BJ (cell line): ENCODE measurements at places on chromosomes 1 and 21.

GRCh38 chr1:4825800-4826450 lies 171.5 kb downstream of the AJAP1 start:
- DNase-seq, result no peak

GRCh38 chr1:158068918-158069317 lies 75.5 kb downstream of the KIRREL1 start:
- no peak for DNase-seq

DNA sequence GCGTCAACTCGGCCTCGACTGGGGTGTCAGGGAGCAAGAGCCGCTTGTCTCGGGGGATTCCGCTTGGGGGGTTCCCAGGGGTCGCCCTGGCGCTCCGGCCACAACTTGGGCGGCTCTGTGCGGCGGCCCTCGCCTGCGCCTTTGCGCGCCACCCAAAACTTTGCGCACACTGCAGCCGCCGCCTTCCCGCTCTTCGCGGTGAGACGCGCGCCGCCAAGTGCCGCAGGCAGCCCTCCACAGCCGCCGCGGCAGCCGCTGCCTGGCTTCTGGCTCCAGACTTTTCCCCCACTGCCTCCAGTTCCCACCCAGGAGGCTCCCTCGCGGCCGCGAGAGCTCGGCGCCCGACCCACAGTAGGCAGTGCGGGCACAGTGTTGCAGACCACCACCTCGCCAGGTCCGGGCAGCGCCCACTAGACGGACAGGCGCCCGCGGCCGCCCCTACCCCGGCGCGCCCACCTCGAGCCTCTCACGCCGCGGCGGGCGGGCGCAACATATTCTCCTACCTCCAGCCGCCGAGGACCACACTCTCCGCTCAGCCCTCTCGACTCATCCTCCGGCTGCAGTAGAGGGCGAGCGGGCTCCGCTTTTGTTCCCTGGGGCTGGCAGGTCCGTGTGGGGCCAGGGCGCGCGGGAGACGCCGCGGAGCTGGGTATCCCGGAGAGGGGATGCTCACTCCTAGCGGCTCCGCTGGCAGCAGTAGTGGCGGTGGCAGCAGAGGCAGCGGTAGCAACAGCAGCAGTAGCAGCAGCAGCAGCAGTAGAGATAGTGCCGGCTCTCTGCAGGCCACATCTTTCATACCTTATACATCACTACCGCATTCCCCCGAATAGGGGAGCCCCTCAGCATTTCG lies 296.6 kb downstream of the OMA1 start:
- DNase-seq, result no peak

GRCh38 chr1:160114085-160114484 lies 1.5 kb upstream of the ATP1A2 start:
- DNase-seq, result no peak

- no peak for DNase-seq
Measured at GRCh38 chr1:184698016-184698415, 56.6 kb downstream of the EDEM3 start.

GRCh38 chr1:227318853-227319607 lies 738 bp upstream of the CDC42BPA start:
- no peak for DNase-seq

DNA sequence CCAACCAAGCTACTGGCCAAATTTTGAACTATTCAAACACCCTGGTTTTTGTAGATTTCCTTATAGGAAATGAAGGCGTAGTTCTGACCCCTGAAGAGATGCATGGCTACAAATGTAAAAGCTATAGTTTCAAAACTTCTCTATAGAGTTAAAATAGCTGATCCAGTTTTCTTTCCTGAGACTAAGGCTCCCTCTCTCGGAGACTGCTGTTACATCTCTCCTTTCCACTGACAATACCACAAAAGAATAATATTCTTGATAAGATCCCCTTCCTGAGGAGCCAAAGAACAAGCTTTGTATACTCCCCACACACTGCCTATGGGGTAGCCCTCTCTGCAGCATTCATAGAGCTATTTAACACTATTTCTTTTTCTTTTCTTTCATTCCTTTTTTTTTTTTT lies 6.7 kb upstream of the CFAP126 start:
- no peak for DNase-seq

- no peak for DNase-seq
Measured at GRCh38 chr1:36109041-36109679, 15.9 kb downstream of the COL8A2 start.

DNA sequence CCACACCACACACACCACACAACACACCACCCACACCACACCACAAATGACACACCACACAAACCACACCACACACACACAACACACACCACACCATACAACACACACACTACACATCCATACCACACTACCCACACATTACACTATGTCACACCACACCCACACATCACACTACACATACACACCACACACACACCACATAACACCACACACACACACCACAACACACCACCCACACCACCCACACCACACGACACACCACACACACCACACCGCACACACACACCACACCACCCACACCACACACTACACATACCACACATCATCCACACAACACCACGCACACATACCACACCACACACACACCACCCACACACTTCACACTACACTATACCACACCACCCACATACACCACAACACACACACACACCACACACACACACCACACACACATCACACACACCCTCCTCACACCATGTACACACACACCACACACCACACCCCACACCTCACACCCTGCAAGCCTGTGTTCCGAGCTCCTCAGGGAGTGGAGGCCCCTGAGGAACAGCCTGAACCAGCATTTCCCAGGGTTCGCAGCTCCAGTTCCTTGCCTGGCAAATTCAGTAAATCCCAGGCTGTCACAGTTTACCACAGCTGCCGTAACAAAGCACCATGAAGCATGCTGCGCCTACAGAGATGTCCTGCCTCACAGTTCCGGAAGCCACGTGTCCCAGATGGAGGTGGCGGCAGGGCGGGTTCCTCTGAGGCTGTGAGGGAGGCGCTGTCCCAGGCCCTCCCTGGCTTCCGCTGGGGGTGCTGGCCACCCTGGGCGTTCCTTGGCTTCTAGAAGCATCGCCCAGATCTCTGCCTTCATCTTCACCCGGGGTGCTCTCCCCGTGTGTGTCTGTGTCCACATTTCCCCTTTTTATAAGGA lies 69.8 kb upstream of the ATP5PO start:
- no peak for DNase-seq

GRCh38 chr1:161197560-161198193 lies 1.2 kb downstream of the ADAMTS4 start:
- no peak for DNase-seq
